ENCODE measurements at places on chromosomes 3 and 15. TPM values are rescaled to one million over a fixed set of nuclear protein-coding genes. Genes with fewer than 3 reads are reported as not detected.

The TCF12 gene
- polyA plus RNA-seq = 190 TPM

The PRTG gene
- 14.8 TPM for polyA plus RNA-seq

The CADM2 gene
- polyA plus RNA-seq = 0.84 TPM

The CPNE9 gene
- polyA plus RNA-seq = not detected

The SLC12A1 gene
- 563 TPM for polyA plus RNA-seq

The ZNF654 gene
- polyA plus RNA-seq = 23.7 TPM

The NANOGP8 gene
- polyA plus RNA-seq = 0.73 TPM

The CEMIP gene
- polyA plus RNA-seq = 2.0 TPM

DNA sequence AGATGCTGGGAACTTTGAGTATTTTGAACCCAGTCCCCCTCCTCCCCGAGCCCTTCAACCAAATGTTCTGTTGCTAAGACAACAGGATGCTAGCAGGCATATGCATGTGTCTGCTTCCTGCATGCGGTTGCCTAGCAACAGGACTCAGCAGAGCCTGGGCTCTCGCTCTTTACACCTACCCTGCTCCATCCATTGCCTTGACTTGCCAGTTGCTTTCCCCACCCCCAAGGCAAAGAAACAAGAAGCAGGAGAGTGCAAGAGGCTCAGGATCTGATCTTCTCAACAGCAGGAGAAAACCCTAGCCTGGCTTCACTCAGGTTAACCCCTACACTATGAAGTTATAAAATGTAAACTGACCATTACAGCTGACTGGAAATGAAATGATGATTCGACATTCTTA, 393.0 kb downstream of the IGSF11 start:
- DNase-seq = no peak

- DNase-seq = no peak
Measured at GRCh38 chr15:96054621-96055020, 275.9 kb upstream of the NR2F2 start.

DNA sequence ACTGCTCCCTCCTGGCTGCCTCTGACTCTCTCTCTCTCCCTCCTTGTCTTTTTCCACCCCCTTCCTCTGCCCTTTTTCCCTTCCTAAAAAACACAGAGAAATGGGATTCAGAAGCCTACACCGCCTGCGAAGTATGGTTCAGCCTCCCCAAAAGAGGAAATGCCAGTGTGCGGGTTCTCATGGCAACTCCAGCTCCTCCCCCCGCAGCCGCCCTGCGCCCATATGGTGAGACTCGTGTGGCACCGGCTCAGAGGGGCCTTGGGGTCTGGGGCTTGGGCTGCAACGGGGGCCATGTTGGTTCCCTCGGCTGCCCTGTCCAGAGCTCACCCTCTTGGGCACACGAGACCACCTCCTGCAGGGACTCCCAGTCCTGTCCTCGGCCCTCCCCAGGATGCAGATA, 23.6 kb upstream of the LINGO1 start:
- DNase-seq = no peak

DNA sequence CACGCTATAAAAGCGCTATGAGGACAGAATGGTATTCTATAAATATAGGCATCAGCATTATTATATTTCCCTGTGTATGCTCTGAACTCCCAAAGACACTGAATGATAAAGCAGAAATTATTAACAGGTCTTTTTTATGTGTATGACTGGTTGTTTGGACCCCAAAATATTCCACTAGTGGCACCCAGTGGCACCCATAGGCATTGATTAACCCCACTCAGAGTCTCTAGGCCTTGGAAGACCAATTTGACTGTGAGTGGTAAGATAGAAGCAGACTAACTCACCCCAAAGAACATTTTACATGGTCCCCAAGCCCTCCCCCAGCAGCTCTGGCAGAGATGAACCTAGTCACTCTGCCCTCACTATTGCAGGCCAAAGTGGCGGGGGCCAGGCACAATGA, 45.4 kb upstream of the UBE2E1 start:
- no peak for DNase-seq

GRCh38 chr3:139319428-139320402, 24.1 kb upstream of the MRPS22 start:
- no peak for DNase-seq

GRCh38 chr15:68637767-68638404, 59.1 kb downstream of the CORO2B start:
- DNase-seq = no peak

DNA sequence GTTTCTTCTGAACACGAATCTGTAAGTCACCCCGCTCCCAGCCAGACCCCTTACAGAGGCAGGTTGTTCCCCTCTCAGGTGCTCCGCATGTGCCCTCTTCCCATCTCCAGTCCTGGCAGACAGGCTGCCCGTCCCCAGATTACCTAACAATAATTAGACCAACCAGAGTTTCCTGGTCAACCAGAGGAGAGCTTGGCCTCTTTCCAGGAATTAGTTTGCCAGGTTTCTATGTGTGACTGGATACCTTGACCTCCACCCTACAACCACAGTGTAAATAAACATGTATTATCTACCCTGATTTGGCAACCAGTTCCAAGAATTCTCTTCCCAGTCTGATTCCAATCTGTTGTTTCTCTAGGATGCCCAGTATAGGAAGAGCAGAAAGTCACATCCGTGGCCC, 178.0 kb upstream of the UMPS start:
- DNase-seq = no peak

GRCh38 chr15:77002436-77002835, 7.5 kb downstream of the PSTPIP1 start:
- DNase-seq = no peak

DNA sequence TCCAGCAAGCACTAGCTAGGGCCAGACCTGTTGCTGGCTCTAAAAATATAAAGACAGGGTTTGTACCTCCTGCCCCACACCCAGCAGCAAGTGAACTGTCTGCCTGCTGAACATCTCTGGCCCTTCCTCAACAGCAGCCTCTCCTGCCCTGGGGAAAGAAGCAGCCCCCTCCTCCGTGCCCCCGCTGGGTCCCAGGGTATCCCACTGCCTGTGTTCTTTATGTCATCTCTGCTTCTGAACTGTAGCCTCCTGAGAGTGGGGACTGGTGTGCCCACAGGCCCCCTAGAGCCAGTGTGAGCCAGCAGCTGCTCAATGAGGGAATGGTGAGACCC, 54.5 kb downstream of the ACAD9 start:
- DNase-seq = no peak

DNA sequence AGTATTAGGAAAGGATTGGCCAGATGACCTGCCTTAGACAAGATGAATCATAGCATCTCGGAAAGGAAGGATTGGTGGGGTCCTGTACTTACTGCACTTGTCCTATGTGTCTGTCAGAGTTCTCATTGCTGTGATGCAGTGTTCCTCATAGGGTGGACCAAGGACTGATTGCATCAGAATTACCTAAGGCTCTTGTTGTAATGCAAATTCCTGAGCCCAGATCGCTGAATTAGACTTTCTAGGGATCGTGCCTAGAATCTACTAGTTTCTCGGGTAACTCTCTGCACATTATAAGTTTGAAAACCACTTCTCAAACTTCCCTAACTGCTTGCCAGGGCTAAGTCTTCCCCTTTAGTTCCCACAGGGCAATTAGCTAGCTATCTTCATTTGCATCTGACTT, 74.9 kb upstream of the SKOR1 start:
- no peak for DNase-seq

DNA sequence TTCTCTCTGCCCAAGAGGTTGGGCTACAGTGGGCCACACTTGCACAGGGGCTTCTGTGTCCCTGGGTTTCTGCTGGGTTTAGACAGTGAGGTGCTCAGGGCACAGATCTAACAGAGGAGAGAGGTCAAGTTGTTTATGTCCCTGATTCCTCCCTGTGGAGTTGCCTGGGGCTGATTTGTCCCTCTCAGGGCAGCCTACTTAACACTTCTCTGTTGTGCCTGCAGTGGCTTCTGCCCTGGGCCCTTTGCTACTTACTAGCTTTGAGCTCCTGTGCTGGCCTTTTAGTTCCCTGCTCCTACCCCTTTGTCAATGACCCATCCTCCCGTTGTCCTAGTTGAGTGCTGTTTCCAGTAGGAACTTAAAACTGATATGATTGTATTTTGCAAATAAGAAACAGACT, 114.0 kb upstream of the RGMA start:
- no peak for DNase-seq

DNA sequence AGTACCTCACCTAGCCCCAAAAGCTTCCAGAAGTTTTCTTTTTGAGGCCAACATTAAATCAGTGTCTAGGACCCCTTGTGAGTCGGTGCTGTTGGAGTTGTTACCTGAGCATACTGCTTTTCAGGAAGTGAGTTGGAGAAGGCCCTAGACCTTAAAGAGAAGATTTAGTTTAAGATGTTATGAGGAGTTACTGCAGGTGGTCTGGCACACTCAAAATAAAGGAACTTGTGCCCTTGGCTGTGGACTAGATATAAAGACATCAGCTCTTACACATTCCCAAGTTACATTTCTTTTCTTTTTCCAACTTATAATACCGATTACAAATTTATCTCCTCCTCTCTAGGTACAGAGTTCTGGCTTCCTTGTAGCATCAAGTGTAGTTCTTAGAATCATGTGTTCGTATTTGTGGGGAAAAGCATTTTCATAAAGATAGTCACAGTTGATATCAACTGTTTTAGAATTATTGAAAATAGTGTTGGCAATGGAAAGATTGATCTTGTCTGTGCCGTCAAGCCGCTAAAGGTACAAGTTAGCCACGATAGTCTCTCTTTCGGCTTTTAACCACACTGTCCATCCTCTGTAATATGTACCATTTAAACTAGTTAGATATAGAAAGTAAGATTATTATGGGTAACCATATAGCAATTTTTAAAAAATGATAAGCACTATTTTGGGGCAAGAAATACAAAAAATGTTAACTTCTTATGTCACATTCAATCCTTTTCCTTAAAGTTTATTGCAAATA, 8.6 kb downstream of the ZIC1 start:
- no peak for DNase-seq

- DNase-seq = peak; percentile 32
Measured at GRCh38 chr3:108552267-108553159, 36.7 kb downstream of the CIP2A start.

GRCh38 chr3:71723452-71724170, 1.6 kb downstream of the EIF4E3 start:
- no peak for DNase-seq

DNA sequence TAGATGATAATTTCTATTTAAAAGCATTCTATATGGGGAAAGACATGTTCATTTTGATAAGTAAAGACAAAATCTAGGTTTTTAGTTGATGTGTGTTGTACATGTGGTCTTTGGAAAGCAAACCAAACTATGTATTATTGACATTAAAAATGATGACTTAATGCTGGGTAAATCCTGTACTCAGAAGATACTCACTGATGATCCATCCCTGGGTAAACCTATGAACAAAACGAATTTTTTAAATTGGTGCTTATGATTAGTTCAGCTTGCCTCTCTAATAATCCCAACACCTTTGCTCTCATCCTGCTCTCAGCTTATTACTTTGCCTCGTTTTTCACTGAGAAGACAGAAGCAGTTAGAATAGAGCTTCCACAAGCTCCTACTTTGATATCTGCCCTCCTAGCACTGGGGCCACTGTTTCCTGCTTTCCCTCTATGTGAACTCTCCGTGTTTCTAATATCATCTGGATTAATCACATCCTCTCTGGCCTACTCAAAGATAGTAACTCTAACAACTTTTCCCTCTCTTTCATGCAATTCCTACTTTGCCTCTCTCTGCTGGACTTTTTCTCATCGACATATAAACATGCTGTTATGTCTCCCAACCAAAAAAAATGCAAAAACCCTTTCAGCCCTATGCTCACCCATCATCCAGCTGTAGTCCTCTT, 29.3 kb downstream of the RARRES1 start:
- DNase-seq = no peak

DNA sequence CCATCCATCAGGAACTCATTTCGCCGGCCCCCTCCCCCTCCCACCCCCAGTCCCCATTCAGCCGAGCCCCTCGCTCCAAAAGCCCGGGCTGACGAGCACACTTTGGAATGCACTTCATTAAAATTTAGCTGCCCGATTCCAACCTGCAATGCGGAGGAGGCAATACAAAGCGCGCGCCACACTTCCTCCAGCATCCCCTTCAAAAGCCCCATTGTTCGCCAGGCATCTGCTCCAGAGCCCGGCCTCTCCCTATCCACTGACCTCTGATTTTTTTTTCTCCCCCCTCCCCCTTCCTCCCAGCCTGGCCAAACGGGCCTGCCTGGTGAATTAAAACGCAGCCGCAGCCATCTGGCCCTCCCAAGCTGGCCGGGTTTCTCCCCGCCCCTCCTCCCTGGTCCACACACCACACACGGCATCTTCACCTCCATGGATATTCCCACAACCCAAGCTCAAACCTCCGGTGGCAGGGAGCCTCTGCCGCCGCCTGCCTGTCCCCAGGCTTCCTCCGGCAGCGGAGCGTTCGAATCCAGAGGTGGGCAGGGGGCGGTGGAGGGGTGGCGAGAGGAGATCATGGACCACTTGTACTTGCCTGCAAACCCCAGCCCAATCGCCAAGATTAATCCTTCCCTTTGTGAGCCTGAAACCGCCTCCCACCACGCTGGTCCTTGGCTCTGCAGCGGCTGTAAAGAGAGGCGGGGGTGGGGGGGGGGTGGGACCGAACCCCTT, 441.3 kb downstream of the MAGI1 start:
- no peak for DNase-seq

GRCh38 chr3:120678331-120678947, 3.6 kb downstream of the HGD start:
- DNase-seq = no peak

GRCh38 chr15:92907229-92907628, 7.1 kb downstream of the CHD2 start:
- DNase-seq = no peak

GRCh38 chr15:35850284-35850683, 304.3 kb upstream of the DPH6 start:
- no peak for DNase-seq

DNA sequence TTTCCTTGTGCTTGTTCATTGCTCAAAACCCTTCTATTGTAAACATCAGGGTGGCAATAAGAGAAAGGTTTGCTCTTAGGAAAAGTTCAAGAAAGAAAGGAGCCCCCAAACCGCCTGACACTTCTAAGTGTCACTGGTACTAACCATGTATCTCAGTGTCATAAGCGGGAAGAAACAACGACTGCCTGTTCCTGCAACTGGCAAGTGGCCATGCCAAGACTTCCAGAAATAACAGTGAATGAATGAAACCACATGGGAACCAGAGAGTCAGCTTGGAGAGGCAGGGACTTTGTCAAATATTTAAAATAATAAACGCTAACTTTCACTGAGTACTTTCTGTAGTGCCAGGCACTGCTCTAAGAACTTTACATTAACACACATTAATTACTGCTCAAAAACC, 1.1 kb downstream of the PLSCR2 start:
- no peak for DNase-seq

- no peak for DNase-seq
Measured at GRCh38 chr15:50476143-50476542, 51.9 kb downstream of the USP8 start.

DNA sequence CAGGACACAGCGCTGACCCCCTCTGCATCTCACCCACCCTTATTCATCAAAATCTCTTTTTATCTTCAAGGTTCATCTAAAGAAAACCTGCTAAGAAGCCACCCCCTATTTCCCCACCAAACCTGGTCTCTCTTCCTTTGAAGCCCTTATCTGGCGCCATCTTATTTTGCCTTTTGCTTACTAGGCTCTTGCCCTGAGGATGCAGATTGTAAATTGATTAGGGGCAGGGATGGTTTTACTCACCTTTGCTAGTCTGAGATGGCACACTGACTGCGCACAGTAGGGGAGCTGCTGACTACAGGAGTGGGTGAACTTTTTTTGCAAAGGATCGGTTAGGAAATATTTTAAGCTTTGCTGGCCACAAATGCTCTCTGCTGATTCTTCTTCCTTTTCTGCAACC, 78.9 kb upstream of the BHLHE40 start:
- no peak for DNase-seq
